ENCODE measurements at places on chromosomes 1 and 21. TPM values are rescaled to one million over a fixed set of nuclear protein-coding genes. Genes with fewer than 3 reads are reported as not detected.

Gene TBX15
- 0.22 TPM for polyA plus RNA-seq

Gene RGS8
- polyA plus RNA-seq, result not detected

Gene CNKSR1
- polyA plus RNA-seq, result 25.9 TPM

Gene MYBPH
- 0.13 TPM for polyA plus RNA-seq

Gene ARHGEF16
- 10.0 TPM for polyA plus RNA-seq

Gene SPRR5
- not detected for polyA plus RNA-seq

Gene CXADR
- polyA plus RNA-seq, result 15.6 TPM

Gene CHIT1
- polyA plus RNA-seq, result 0.17 TPM

Gene RNU1-2
- polyA plus RNA-seq, result 1.3 TPM

Gene SH2D1B
- polyA plus RNA-seq, result 0.56 TPM

Gene FCGR3A
- polyA plus RNA-seq, result 3.9 TPM

DNA sequence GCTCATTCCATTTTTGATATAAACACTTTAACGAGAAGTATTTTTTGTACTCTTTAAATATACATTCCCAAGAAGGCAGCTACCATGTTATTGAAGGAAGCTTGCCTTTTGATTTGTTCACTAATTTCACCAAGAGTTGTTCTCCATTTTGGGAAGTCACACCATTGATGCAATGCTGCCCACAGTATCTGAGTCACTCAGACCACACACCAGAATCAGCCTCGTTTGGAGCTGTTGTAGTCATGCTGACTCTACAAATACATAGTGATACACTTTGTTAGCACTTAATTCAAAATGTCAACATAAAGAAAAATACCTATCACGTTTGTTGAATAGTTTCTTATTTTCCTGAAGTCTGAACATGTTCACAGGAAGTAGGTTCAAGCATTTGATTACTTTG, 78.7 kb downstream of the PAPPA2 start:
- DNase-seq, result no peak

DNA sequence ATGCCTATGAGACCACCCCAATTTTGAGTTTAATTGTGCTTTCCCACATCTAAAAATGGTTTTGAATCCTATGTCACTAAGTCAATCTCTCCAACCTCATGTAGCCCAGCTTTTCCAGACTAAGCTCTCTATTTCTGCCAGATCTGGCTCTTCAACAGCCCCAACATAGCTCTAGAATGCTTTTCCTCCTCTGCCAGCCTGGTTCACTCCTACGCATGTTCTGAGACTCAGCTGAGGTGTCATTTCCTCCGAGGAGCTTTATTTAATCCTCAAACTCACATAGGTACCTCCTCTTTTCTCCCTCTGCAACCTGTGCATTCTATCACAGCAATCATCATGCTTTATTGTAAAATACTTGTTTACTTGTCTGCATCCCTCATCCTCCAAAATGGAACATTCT, 517.8 kb upstream of the BEND5 start:
- no peak for DNase-seq

GRCh38 chr21:45335761-45336534, 48.3 kb upstream of the POFUT2 start:
- DNase-seq, result no peak

- DNase-seq, result no peak
These were observed 13.8 kb downstream of the GALNT2 start for GRCh38 chr1:230080822-230081221.

- DNase-seq, result no peak
These were observed 8.4 kb upstream of the PAXBP1 start for GRCh38 chr21:32779983-32780382.

DNA sequence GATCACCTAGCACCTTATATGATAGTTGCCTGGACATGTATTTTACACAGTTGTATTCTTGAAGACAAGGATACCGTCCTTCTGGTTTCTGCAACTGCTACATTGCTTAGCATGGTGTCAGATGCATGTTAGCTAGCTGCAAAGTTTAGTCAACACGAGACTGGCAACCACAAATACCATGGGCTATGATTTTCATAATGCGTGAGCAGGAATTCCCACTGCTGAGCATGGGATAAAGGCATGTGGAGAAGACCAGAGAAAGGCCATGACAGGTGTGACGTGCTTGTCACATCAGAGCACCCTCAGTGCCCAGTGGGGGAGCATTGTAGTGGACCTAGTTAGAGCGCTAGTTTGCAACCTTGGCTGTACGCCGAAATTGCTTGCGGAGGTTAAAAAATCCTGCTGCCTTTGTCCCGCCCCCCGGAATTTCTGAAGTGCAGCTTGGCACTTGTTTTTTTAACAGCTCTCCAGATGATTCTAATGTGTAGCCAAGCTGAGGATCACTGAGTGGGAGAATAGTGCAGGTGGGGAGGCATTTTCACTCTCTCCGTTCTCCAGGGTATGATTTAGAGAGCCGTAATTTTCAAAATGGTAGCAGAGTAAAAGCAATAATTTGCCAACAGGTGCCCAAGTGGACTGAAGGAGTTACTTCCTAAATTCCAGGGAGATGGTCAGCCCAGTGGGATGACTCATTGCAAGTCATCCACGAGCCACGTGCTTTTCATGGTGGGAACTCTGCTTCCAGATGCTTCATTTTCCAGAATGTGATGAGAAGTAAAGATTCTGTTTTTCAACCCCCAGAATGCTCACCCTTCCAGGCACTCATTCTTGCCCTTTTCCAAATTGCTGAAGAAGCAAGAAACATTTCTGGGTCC, 81.0 kb downstream of the CNIH3 start:
- DNase-seq, result peak; percentile 16

GRCh38 chr1:185042737-185043136, 2.6 kb upstream of the RNF2 start:
- DNase-seq, result no peak

- no peak for DNase-seq
These were observed 50.3 kb upstream of the SCYL3 start for GRCh38 chr1:169943963-169944526.

DNA sequence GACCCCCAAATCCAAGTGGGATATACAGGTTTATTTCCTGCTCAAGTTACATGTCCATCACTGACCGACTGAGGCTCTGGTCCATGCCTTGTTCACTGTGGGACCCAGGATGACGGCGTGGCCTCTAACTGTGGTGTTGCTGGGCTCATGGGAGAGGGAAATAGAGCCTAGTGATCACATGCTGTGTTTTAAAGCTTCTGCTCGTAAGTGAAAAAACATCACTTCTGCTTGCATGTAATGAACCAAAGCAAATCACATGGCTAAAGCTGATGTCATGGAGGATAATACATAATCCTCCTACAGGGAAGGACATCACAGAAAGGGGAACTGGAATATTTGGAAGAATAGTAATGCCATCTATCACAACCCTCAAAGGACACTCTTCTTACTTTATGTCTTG, 107.6 kb downstream of the FASLG start:
- no peak for DNase-seq

DNA sequence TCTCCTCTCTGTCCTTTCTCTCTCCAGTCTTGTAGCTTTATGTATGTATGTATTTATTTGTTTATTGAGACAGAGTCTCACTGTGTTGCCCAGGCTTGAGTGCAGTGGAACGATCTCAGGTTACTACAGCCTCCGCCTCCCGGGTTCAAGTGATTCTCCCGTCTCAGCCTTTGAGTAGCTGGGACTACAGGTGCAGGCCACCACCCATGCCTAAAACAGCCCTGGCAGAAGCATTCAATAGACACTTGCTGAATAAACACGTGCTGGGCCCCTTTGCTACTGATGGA, 2.5 kb downstream of the KIAA2013 start:
- DNase-seq, result no peak

GRCh38 chr1:41313661-41314131, 47.5 kb upstream of the FOXO6 start:
- DNase-seq, result no peak

- DNase-seq, result no peak
These were observed 134.7 kb upstream of the KCNJ15 start for GRCh38 chr21:38121888-38122720.

- no peak for DNase-seq
These were observed 49.7 kb downstream of the PACC1 start for GRCh38 chr1:212364985-212365384.

GRCh38 chr1:17425806-17426600, 13.5 kb downstream of the RCC2 start:
- no peak for DNase-seq

GRCh38 chr1:111148376-111148881, 8.4 kb downstream of the CEPT1 start:
- no peak for DNase-seq

GRCh38 chr1:56185493-56185892, 393.9 kb downstream of the PLPP3 start:
- DNase-seq, result no peak

GRCh38 chr1:66175098-66175497, 358.9 kb upstream of the SGIP1 start:
- DNase-seq, result no peak

DNA sequence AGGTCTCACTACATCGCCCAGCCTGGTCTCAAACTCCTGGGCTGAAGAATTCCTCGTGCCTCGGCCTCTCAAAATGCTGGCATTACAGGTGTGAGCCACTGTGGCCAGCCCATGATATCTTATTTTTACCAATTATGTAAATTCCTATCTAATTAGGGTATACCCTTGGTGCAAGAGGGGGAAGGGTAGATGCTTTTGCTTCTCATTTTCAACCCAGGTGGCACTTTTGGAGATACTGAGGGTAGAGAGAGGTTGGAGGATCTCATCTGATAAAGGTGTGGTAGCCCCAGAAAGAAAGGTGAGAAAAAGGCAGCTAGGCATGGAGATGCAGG, 17.4 kb downstream of the ENSA start:
- DNase-seq, result no peak

- DNase-seq, result no peak
These were observed 11.4 kb upstream of the SPATC1L start for GRCh38 chr21:46195595-46196195.

- no peak for DNase-seq
These were observed 63.6 kb downstream of the CAMTA1 start for GRCh38 chr1:6848816-6849215.

DNA sequence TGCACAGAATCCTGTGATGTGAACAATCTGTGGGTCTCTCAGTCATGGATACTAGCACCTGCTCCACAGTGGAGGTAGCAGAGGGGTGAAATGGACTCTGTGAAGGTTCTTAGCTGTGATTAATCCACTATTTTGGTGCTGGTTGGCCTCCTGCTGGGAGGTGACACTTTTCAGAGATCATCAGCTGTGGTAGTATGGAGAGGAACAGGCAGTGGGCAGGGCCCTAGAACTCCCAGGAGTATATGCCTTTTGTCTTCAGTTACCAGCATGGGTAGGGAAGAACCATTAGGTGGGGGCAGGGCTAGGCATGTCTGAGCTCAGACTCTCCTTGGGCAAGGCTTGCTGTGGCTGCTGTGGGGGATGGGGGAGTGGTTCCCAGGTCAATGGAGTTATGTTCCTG, 54.0 kb upstream of the KCNJ15 start:
- DNase-seq, result no peak

- DNase-seq, result no peak
These were observed 3.7 kb downstream of the RNF19B start for GRCh38 chr1:32960819-32961355.

GRCh38 chr1:154988058-154988954, 5.1 kb upstream of the LENEP start:
- no peak for DNase-seq

GRCh38 chr1:94792473-94793295, 27.5 kb upstream of the SLC44A3 start:
- DNase-seq, result no peak
